GM03348 (cell line): ENCODE measurements at places on chromosomes 7 and 10.

DNA sequence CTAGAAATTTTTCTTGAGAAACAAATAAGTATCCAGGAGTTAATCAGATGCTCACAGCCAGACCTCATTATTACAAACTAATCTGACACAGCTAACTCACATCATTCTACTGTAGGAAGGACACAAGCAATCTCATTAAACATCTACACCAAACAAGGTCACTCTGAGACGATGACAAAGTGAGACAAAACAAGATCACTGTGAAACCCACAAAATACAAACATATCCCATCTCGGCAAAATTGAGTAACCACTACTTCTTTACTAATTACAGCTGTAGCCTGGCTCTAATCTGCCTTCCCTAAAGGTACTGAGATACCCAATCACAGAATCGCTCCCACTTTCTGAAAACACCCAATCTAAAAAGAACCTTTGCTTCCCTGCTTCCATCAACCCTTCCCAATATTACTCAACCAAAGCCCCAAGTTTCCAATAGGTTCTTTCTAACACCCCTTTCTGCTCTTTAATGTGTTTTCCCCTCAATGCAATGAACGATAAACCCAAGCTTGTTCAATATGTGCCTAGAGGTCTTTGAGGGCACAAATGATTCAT is 26.9 kb downstream of the CCDC6 start:
- no peak for DNase-seq

GRCh38 chr10:121242741-121243608 is 355.3 kb downstream of the FGFR2 start:
- no peak for DNase-seq

- no peak for DNase-seq
These were observed 57.4 kb upstream of the ADRB1 start for GRCh38 chr10:113986316-113986715.

DNA sequence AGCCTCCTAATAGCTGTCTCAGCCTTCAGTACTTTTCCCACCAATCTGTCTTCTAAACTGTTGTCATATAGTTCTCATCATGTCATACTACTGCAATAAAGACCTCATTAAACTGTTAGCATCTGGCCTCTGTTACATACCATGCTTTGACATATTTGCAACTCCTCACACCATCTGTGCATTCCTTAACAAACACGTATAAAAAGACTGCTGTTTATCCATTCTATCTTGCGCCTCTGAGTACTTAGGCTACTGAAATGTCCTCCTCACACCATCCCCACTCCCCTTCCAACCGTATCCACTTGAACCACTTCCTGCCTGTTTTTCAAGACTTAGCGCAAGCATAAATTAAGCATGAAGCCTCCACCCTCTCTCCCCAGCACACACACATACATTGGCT is 41.6 kb downstream of the SLC16A9 start:
- no peak for DNase-seq

GRCh38 chr10:21336476-21337170 is 188.9 kb downstream of the SKIDA1 start:
- DNase-seq, result peak; percentile 86

- DNase-seq, result no peak
These were observed 13.1 kb downstream of the PIP4K2A start for GRCh38 chr10:22701132-22701826.

DNA sequence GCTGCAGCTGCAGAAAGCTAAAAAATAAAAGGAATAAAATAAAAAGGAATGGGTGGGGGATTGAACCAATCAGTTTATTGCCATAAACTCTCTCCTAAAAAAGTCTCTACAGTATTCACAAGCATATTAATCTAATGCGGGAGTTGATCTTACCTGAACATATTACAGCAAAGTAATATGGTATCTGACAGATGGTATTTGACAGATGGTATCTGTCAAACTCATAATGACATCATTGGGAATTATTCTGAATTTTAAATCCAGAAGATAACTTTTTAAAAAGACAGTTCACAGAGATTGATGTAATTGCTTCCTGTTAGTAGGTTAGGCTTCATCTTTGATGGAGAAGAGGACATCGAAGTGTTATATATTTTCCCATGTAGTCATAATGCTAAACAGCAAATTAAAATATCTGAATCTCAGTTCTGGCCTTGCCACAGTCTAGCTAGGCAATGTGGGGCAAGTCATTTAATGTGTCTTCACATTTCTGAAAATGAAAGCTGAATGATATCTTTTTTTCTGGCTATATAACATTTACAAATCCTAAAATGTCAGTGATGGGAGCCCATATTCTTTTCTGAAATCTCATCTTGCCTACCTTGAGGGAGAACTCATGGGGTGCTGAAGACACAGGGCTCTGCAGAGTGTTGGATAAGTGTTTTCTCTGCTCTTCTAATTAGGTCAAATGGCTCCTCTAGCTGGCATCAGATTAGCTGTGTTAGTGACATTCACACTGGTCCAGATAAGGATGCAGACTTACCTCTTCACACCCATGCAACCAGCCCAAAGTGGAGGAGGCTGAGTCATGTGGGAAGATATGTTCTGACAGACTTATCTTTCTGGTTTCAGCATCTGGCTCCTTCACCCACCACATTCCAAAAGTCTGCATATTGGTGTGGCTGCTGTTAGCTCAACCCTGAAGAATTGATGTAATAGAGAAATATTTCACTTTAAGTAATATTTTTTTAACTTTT is 2.1 kb upstream of the LIPM start:
- peak; percentile 67 for DNase-seq

DNA sequence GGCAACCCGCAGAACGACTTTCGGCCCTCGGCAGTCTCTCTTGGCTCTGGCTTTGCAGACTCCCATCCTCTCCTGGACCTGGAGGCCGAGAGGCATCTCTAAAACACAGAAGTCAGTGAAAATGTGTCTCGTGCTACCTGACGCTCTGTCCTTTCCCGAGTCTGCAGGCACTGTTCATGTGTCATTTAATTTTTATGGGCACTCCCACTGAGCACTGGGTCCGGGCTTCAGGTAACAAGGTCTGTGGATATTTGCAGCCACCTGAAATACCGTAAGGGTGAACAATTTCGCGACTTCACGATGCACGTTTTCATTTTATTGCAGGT is 96.8 kb downstream of the GLRX3 start:
- DNase-seq, result no peak

- DNase-seq, result peak; percentile 56
These were observed 20.8 kb downstream of the RALA start for GRCh38 chr7:39644170-39644569.

DNA sequence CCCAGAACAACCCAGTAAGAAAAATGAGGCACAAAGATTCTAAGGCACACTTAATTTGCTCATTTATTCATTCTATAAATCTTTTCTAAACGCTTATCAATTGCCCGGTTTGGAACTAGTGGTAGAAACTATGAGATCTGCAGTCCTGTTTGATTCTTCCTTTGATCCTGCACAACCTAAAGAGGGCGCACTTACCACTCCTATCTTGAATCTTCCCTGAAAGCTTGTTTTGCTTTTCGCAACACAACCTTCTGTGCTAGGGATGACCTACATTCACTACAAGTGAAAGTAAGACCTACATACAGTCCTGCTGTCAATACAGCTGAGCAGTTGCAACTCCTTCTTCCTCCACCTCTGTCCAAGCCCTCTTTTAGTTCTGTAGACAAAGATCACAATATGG is 12.6 kb upstream of the ARL4A start:
- DNase-seq, result peak; percentile 7

- peak; percentile 33 for DNase-seq
These were observed 54.1 kb downstream of the RNLS start for GRCh38 chr10:88528806-88529570.

DNA sequence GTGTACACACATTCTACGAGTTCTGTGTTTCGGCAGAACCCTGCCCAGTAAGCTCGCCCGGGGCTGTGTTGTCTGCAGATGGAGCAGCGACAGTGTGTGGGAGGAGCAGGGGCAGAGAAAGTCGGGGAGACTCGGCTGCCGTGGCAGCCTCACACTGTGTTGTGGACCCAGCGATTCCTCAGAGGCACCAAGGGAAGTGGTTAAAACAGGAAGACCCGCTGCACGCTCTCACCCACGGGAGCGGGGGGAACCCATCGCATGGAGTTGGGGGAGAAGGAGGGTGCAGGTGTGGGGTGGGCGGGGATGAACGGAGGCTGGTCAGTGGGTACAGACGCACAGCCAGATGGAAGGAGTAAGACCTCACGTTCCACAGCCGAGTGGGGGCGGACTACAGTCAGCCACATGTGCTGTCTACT is 250.2 kb downstream of the ELFN1 start:
- DNase-seq, result no peak

GRCh38 chr7:139117599-139118233 is 8.2 kb upstream of the ZC3HAV1 start:
- no peak for DNase-seq

- no peak for DNase-seq
These were observed 78.8 kb upstream of the TMEM196 start for GRCh38 chr7:19852192-19852591.

DNA sequence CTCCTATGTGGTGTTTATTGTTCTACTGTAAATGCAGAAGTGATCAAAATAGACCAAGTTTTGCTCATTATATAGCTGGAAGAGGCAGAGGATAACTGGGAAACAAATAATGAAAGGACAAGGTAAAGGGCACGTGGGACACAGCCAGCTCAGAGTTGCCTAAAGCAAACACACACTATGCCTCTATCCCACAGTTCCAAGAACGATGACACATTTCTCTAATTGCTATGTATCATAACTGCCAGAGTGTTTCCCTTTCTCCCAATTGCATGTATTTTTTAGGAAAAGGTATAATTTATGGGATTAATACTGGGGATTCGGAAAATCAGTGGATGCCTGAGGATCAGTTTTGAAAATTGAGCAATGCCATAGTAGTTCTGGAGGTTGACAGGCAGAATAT is 49.0 kb downstream of the CCDC71L start:
- no peak for DNase-seq

- DNase-seq, result no peak
These were observed 6.1 kb downstream of the IMPDH1 start for GRCh38 chr7:128403676-128404075.

- no peak for DNase-seq
These were observed 5.7 kb downstream of the PON1 start for GRCh38 chr7:95318501-95319100.

DNA sequence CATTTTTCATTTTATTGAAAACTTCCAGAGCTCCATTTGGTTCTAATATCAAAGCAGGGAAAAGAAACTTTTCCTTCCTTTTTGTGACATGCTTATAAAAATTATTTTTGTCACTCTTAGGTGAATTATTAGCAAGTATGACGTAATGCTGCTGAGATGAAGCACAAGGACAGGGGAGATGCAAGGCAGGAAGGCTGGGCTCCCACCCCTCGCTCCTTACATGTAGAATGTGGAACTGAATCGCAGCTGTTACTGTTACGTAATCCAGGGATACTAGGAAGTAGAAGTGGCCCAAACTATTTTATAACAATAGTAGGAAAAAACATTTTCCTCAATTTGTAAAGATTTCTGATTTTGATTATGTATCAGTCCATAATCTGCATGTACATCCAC is 17.1 kb upstream of the GTPBP4 start:
- peak; percentile 71 for DNase-seq

DNA sequence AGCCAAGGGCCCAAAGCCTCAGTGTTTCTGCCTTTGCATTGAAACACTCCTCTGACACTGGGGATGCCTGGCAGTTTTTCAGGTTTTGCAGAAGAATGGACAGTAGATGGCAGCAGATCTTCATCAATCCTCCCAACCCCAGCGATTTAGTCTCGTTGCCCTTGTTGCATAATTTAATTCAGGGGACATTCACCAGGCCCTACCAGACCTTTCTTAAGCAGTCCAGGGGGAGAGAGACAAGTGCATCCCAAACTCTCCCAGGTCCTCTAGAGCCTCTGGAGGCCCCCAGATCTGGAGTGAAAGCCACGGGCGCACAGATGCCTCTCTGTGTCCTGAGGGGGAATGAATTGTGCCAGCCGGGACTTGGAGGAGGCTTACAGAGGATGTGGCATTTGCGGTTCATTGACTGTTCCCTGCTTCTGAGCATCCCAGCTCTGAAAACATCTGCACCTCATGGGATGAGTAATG is 29.6 kb downstream of the MINDY4 start:
- DNase-seq, result peak; percentile 85

DNA sequence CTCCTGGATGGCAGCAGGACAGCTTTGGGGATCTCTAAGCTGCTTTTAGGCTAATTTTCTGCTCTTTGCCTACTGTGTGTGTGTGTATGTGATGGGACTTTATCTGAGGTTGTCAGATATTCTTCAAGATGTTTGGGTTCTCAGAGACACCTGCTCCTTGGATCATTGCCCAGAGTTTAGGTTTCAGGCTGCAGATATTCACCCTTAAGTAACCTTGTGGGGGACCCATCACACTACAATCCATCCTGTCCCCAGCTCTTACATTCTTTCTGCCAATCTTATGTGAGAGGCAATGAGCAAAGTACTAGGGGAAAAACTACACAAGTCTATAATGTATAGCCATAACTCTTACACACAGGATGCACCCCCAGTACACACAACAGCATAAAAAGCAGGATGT is 263.0 kb upstream of the ZWINT start:
- DNase-seq, result no peak

- DNase-seq, result no peak
These were observed 5.1 kb upstream of the HOXA11 start for GRCh38 chr7:27189997-27190748.

- DNase-seq, result no peak
These were observed 46.2 kb upstream of the PLCE1 start for GRCh38 chr10:93947524-93947923.

GRCh38 chr10:2791774-2792443 is 275.4 kb upstream of the PFKP start:
- DNase-seq, result no peak

- DNase-seq, result no peak
These were observed 38.1 kb downstream of the TMEM130 start for GRCh38 chr7:98831641-98832221.

GRCh38 chr10:76172020-76172419 is 740.6 kb downstream of the LRMDA start:
- no peak for DNase-seq

GRCh38 chr7:82247814-82248433 is 195.7 kb downstream of the CACNA2D1 start:
- DNase-seq, result peak; percentile 26

DNA sequence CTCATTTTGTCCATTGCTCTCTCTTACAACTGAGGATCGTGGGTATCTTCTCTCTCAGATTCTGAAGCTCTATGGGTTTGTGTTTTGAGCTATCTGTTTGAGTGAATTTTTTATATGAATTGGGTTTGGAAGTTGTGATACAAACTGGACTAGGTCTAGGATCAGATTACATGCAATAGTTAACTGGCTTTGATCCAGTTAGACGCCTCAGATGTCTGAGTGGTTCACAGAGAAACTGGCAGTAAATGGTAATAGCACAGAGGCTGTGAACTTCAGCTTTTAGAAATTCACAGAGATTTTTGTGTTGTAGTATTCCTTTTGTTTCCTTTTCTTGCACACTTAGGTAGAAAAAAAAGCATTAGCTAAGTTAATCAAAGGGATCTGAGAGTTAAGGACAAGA is 12.7 kb upstream of the DNMBP start:
- no peak for DNase-seq

GRCh38 chr7:2399848-2400587 is 3.4 kb upstream of the CHST12 start:
- peak; percentile 90 for DNase-seq

- no peak for DNase-seq
These were observed 778 bp upstream of the GET4 start for GRCh38 chr7:875476-876076.

- DNase-seq, result no peak
These were observed 11.8 kb downstream of the MET start for GRCh38 chr7:116683786-116684185.

- DNase-seq, result no peak
These were observed 1.1 kb downstream of the REEP3 start for GRCh38 chr10:63522277-63522687.
